ENCODE measurements at places on chromosomes 4 and X.
A peak's percentile ranks its signal among the peaks of the same experiment; 100 is the strongest.

GRCh38 chr4:131013226-131013625 is 1917.3 kb downstream of the C4orf33 start:
- DNase-seq, result no peak

DNA sequence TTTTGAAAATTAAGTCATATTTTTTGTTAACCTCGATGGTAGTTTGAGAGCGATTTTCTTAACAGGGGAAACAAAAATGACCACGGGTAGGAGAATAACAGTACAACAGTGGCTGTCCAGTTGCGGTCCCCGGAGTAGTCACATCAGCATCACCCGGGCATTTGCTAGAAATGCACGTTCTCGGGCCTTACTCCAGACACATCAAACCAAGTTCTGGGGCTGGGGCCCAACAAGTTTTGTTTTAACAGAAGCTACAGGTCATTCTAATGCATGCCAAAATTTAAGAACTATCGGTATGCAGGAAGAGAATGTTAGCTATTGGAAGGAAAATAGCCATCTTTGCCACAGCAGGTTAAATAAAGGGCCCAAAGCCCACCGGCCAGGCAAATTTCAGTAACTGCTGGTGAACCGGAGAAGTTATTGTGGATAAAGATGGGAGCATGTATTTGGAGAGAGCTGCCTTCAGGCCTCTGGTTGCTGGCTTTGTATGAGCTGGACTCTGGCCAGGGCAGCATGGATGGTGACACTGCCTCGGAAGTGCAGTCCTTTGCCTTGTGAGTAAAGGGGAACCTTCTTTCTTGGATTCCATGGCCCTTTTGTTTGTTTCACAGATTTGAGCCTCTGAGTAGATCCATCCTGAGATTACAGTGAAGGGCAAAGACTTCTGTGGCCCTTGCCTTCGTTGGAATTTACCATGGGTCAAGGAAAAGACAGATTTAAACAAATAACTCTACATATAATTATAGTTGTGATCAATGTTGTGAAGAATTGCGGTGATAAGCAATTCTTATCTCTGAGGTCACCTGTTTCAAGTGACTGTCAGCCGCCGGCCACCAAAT is 62.1 kb downstream of the TBC1D14 start:
- no peak for DNase-seq

DNA sequence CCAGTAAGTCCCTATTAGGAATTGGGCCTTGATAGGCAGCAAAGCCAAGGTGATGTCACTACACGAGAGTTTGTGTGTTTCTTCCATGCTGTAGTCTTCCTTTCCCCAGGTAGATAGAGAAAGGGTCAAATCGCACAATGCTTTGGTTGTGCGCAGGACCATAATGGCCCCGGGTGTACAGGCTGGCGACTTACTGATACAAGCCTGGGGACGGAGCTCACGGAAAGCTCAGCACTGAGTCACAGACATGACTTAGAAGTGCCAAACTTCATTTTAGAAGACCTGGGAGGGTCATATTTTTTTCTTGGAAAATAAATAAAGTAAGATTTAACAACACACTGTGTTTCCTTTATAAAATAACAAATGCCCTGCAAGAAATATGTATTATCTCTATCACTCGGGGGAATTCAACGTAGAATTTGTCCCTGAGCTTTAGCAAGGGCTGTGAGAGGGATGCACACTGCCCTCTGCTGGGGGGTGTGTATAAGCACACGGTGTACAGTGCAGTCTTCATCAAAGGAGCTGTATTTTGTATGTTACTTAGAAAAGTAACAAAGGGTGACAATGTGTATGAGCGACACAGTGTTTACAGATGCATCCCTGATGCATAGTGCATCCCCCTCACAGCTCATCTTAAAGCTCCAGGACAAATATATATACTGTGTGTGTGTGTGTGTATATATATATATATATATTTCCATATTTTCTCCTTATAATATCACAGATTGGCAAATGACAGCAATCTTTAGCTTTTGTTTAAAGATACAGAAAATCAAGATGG is 254.5 kb upstream of the VEGFC start:
- peak; percentile 26 for DNase-seq

GRCh38 chrX:132426695-132427281 is 62.0 kb downstream of the MBNL3 start:
- no peak for DNase-seq

- DNase-seq, result peak; percentile 12
Observed at GRCh38 chr4:76896614-76897535, 1.1 kb downstream of the SOWAHB start.

- no peak for DNase-seq
Observed at GRCh38 chr4:184421533-184422155, 52.7 kb downstream of the IRF2 start.

- DNase-seq, result no peak
Observed at GRCh38 chr4:7897811-7898210, 41.9 kb downstream of the AFAP1 start.

DNA sequence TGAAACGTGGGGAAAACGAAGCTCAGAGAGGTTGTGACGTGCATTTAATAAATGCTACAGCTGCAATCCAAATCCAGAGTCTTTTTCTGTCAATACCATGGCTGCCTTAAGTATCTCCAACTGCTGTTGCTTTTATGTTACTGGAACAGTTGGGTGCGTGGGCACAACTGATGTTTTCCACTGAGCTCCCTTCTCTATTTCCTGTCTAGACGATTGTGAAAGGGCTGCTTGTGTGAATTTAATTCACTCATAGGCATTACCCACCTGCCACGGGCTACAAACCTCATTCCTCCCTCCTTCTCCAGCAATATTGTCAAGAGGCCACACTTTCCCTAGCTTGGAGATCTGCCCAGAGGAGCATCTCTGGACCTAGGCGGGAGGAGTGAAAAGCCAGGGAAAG is 526.0 kb downstream of the MID1IP1 start:
- DNase-seq, result peak; percentile 37

DNA sequence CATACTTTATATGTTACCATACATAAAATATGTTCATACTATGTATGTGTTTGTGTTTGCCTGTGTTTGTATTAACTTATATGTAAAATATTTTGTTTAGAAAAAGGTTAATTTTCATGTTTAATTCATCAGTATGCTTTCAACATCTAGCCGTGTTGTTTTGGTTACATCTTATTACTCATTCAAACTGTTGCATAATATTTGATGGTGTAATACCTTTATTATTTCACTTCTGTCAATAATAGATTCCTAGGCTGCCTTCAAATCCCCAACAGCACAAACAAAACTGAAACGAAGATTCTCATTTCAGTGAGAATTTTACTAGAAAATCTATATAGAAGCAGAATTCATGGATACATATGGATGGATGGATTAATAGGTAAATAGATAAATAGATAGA is 462.3 kb upstream of the ADGRL3 start:
- DNase-seq, result no peak

GRCh38 chr4:16677001-16677944 is 221.2 kb downstream of the LDB2 start:
- no peak for DNase-seq

- no peak for DNase-seq
Observed at GRCh38 chrX:47078129-47079043, at the start of gene RGN. RGN (plus strand) TSS chrX:47078443; CDS start chrX:47081145, 2,702 bp downstream.

DNA sequence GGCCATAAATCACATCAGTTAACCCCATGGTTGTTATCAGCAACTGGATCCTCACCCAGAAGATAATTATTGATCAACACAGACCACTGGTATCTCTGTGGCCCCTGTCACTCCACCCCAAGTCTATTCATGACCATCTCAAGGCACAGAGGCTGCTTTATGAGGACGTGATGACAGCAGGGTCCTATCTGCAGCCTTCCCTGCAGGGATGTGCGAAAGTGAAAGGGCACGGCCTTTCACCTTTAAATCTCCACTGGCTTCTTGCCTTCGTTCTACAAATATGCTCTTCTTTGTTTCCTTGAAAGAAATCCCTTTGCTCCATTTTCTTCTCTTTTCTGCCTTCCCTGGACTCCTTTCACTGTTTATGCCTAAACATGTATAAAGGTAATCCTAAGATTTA is 170.6 kb upstream of the EDNRA start:
- no peak for DNase-seq

All from effector CD4-positive, alpha-beta T cell (primary cell).